ENCODE measurements at places on chromosomes 3 and 15.

- no peak for DNase-seq
Measured at GRCh38 chr3:187406927-187407326, 38.7 kb downstream of the RTP4 start.

DNA sequence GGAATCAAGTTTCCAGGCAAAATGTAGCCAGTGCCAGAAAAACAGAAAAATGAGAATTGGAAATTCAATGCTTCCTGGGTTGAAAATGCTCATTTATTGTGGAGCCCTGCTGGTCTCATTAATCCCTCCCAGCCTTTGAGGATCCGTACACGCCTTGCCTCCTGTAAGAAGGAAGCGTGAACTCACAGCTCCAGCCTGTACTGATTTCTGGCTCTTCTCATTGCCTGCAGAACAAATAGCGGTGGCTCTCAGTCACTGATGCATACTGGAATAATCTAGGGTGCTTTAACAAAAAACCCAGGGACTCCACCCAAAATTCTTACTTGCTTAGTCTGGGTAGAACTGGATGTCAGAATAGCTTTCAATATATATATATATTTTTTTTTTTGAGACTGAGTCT lies 29.3 kb upstream of the SLC24A5 start:
- no peak for DNase-seq

DNA sequence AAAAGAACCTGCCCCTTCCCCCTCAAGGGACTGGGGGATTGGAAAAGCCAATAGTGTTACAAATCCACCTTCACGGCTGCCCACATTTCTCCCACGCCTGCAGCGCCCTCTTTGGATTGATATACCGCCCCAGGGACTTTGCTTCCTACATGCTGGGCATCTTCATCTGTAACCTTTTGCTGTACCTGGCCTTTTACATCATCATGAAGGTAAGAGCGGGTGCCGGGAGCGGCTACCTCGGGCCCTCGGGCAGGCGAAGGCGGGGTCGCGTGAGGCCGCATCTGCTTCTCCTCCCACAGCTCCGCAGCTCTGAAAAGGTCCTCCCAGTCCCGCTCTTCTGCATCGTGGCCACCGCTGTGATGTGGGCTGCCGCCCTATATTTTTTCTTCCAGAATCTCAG lies 73.1 kb downstream of the USF3 start:
- DNase-seq, result no peak

- no peak for DNase-seq
Measured at GRCh38 chr3:420584-420983, 224.0 kb downstream of the CHL1 start.

GRCh38 chr3:149967086-149967685 lies 3.5 kb downstream of the PFN2 start:
- DNase-seq, result no peak

GRCh38 chr3:197573048-197573767 lies 17.4 kb upstream of the BDH1 start:
- DNase-seq, result no peak

GRCh38 chr3:112582244-112582874 lies 20.5 kb downstream of the SLC35A5 start:
- peak; percentile 8 for DNase-seq

- DNase-seq, result no peak
Measured at GRCh38 chr15:68734881-68735280, 85.8 kb downstream of the ANP32A start.

GRCh38 chr3:117622171-117622841 lies 912.7 kb downstream of the TUSC7 start:
- no peak for DNase-seq

- no peak for DNase-seq
Measured at GRCh38 chr15:99250001-99250400, 620 bp upstream of the TTC23 start.

- no peak for DNase-seq
Measured at GRCh38 chr3:57961828-57962447, 46.3 kb upstream of the FLNB start.

- DNase-seq, result no peak
Measured at GRCh38 chr15:42118650-42119445, 24.5 kb upstream of the PLA2G4D start.

- DNase-seq, result no peak
Measured at GRCh38 chr15:42845581-42845980, 75.0 kb downstream of the TTBK2 start.

DNA sequence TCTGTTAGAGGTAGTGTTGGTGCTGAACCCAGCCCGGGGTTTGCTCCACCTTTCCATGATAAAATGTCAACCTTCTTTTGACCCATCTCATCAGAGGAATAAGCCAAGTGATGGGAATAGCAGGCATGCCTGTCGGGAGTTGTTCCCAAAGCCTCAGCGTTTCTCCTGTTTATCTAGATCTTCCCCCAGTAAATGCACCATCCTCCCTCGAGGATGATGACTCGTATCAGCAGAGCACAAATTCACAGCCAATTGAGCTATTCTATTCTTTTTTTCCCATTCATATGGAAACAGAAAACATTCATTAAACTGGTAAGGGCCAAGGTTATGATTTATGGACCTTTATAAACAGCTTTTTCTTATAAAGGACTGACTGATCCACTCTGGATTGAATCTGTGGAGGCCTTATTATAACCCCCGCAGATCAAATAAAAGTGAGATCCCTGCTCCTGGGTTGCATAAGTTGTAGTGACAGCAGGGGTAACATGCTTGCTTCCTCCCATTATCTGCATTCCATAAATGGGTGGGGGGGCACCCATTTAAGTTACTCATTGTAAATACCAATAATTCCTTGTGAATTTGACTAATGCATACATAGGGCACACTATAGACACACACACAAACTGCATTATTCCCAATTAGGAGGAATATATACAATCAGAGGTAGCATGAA lies 207.3 kb downstream of the PLCL2 start:
- no peak for DNase-seq

DNA sequence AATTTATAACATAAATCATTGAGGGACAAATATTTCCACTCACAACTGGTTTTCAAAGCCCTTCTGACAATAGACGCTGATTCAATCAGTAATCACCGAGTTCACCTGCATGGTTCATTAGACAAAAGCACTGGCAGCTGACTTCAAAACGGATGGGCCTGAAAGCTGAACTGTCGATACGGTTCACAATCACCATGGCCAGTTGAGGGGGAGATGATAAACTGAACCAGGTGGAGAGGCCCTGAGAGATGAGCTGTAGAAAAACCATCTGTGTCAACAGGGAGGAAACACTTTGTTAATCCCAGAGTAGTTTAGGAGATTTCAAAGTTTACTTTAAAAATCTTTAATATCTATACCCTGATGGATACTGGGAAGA lies 75.0 kb downstream of the PEX5L start:
- DNase-seq, result no peak

GRCh38 chr3:141218162-141218835 lies 13.3 kb upstream of the PXYLP1 start:
- no peak for DNase-seq

DNA sequence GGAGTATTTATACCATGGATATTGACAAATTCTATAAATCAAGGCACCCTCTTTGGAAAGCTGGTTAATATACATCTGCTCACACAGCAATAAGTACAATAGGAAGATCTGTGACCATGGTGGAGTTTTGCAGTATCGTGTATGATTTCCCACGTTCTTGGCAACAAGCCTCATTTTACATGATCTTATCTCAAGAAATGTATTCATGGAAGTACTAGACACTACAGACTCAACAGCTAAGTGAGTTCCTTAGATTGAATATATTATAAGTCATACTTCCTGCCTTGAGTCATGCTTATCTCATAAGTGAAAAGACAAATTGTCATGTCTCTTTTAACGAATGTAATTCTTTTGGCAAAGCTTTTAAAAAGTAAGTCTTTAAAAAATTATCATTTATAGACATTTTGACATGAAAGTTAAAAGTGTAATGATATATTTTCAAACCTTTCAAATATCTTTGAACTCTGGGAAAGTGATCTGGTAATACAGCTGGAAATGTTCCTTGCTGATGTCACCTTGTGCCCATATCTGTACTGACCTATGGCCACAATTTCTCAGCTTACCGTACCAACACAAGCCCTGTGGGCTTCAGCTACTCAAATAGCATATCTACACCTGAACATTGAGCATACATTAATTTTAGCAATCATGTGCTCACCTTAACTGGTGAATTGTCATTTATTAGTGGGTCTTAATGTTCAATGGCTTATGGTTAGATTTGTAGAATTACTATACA lies 130.3 kb upstream of the TMC3 start:
- no peak for DNase-seq

DNA sequence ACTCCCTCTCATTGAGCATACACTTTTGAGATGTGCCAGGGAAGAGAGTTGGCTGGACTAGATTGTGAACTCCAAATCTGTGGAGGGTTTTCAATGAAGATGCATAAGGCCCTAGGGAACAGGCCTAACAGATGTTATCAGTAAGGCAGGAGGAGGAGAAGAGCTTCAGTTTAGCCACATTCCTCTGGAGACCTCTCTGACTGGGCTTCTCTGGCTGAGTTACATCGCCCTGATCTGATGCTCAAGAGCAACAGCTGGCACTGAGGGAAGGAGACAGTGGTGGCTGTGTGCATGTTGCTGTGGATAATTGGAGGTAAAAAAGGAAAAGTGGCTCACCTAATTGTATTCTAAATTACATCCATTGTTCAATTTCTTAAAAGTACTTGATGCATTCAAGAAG lies 206.4 kb upstream of the CFAP20DC start:
- no peak for DNase-seq

DNA sequence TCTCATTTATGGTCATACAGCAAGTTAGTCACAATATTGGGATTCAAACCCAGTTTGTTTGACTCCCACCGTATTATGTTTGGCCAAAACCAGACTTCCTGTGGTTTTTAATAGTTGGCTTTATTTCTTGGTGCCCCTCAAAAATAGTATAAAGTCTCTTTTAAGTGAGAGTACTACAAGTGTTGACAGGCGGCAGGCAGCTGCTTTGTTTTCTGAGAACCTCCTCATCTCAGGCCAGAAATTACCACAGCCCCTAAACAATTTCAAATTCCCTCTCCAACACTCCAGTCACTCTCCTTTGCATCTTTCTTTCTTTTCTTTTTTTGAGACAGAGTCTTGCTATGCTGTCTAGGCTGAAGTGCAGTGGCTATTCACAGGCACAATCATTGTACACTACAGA lies 121.5 kb downstream of the POLR2M start:
- no peak for DNase-seq

DNA sequence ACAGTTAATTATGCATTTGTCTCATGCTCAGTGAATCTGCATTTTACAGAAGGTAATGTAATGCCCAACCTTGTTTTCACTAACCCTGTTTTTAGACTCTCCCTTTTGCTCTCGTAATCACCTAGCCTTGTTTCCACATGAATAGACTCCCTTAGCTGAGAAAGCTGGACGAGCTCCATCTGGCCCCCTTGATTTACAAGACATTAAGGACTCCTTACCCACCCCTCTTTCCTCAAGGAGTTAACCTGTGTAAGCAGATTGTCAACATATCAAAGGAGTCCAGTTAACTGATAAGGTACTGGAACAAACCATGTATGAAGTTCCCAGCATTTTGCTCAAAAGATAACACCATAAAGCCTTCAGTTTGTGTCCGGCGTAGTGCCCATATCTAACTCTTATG lies 99.6 kb downstream of the VPS8 start:
- no peak for DNase-seq

DNA sequence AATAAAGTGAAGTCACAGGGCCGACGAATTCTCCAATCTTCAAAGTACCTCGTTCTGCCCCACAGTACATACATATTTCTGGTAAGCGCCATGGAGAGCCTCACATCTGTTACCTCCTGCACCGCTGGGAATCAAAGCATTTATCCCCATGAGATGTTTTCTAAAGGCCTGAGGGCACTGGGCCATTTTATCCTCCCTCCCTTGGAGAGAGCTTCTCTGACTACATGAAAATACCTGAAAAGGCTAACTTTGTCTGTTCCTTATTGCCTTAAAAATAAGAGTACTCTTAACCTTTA lies 148.1 kb downstream of the RORA start:
- DNase-seq, result no peak

DNA sequence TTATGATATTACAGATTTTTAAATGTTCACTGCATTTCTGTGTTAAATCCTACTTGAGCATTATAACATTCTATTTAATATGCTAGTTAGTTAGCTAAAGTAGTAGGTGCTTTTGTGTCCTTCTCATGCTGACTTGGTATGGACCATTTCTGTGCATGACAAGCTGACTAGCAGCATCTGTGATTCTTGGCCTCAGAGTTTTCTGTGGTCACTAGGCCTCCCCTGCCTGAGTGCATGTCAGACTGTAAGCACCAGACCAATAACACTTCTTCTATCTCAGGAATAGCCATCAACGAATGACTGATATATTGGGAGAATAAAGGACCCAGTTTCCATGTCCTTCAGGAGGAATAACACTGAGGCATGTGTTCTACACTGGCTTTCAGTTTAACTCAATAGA lies 22.6 kb upstream of the SLC7A14 start:
- no peak for DNase-seq

DNA sequence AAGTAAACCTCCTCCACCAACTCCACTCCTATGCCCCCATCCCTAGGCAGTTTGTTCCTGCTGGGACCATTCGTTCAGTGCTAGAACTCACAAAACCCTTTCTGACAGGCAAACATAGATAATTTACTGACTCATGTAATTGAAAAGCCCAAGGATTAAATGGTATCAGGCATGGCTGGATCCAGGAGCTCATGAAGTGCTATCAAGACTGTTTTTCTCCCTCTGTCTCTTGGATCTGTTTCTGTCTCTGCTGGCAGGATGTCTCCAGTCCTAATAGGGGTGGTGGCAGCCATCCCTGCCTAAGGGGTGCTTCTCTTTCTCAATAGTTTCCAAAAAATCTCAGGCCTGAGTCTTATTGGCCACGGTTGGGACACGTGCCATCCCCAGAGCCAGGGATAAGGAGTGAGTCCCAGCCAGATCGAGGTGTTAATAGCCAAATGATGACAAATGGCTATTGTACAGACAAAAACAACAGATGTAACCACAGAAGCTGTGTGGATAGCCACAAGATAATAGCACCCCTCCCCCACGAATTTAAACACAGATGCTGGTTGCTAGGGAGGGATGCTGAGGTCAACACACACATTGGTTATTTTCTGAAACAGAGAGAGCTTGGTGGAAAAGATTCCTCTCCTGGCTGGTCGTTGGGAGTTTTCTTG lies 168.6 kb downstream of the SHQ1 start:
- DNase-seq, result no peak

DNA sequence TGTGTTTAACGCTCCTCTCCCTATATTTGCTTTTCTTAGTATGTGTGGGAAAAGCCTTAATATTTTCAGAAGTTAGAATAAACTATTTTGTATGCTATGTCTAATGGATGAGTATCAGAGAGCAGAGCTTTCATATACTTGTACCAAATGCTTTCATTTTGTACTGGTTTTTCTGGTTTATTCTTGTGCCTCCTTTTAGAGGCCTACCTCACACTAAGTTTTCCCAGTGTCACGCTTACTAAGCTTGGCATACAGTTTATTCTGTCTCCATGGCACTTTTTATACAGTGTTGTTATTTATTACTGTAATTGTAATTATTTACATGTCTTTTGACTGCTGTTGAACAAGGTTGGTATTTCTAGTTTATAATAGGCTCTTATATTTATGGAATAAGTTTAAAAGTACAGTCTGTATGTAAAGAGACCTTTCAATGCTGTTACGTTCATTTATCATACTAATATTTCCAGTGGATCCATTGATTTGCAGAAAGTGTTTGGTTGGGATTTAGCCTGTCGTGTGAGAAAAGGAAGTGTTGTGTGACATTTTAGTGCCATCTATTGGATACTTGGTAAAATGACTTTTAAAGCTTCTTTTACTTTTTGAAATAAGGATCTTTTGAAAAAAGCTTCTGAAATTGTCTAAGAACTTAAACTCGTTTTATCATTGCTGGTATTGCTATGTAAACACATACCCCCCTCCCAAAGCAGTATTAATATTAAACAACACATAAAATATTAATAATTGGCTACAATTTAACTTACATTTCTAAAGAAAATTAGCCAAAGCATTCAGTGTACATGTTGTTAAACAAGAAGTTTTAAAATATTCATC lies 5.2 kb upstream of the EBLN2 start:
- DNase-seq, result no peak
